ENCODE measurements at places on chromosomes 2 and 18.

- peak; percentile 34 for DNase-seq
These were observed 276.9 kb upstream of the CHAC2 start for GRCh38 chr2:53490659-53491058.

- DNase-seq: no peak
These were observed 11.0 kb upstream of the OSR1 start for GRCh38 chr2:19369341-19369955.

GRCh38 chr2:52724585-52724984 is 1043.0 kb upstream of the CHAC2 start:
- no peak for DNase-seq

- DNase-seq: no peak
These were observed 248.4 kb downstream of the SH3BP4 start for GRCh38 chr2:235200216-235200615.

- no peak for DNase-seq
These were observed 689 bp downstream of the RPRD1A start for GRCh38 chr18:36066686-36067054.

DNA sequence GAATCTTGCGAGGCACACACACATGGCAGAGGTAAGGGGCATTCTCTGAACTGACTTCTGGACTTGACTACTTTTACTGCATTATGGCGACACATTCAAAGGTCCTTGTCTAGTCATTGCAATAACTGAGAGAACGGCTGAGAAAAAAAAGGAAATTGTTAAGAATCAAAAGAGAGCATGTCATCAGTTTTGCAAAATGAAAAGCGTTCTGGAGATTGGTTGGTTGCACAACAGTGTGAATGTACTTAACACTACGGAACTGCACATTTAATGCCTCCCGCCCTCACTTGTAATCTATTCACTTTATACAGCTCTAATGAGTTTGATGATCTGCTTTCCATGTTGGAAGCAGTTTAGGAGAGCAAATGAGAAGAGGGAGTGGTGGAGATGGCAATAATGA is 68.5 kb upstream of the NFU1 start:
- no peak for DNase-seq

GRCh38 chr2:30358842-30359241 is 88.2 kb upstream of the LCLAT1 start:
- DNase-seq: no peak

GRCh38 chr2:27638037-27638637 is 9.3 kb downstream of the GPN1 start:
- no peak for DNase-seq

- no peak for DNase-seq
These were observed 464.5 kb downstream of the THSD7B start for GRCh38 chr2:137229834-137230233.

DNA sequence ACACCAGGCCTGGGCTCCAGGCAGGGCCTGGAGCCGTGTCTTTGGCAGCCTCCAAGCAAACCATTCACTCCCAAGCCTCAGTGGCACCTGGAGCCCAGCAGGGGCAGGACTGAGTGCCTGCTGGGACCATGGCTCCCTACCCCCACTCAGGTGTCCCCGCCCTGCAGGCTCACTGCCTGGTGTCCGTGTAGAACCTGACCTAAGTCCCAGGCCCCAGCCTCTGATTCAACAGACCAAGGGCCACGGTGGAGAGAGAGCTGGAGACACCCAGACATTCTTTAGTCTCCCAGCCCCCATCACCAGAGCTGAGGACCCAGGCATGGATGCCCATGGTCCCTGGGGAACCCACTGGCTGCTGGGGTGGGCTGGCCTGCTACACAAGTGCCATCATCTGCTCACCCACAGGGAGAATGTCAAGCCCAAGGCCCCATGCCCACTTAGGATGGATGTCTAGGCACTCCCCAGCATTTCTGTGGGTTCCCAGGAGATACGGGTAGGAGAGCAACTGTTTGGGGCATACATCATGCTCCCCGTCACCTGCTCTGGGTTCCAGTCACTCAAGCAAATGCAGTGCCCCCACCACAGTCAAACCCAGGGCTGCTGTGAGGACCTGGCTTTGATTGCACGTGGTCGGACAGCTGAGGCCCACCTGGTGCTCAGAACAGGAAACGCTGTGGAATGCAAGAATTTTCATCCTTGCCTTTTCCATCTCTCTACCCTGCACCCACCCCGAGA is 42.9 kb upstream of the ATG16L1 start:
- no peak for DNase-seq

GRCh38 chr2:225137971-225138370 is 95.7 kb upstream of the DOCK10 start:
- DNase-seq: no peak

DNA sequence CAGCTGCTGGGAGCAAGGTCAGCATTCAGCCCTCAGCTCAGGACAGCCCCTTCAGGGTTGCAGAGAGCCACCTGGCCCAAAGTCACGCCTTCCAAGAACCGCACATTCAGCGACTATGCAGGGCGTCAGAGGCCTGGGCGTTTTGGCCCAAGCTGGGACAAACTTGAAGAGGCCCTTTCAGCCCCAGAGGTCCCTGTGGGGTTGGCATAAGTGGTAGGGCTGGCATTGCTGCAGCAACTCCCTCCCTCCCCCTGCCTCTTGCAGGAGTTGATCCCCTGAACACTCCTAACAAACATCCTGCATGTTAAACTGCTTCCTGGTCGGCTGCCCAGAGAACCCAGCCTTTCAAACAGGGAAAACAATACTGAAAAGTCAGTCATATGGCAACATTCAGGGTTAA is 192.9 kb upstream of the SMAD2 start:
- DNase-seq: no peak

DNA sequence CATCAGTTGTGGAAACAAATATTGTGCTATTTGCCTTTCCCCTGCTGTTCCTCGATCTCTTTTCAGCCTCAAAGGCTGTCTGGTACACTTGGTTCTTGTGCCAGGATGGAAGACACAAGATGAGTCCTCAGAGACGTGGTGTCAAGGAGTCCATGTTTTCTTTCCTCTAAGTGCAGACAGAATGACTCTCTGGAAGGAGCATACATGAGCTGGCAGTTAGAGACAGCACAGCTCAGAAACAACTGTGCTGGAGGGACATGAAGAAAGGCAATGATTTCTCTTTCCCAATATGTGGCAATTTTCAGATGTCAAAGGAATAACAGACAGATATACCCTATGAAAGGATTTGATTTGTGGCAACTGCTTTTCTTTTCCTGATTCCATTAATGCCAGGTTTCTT is 162.2 kb downstream of the AFF3 start:
- DNase-seq: no peak

DNA sequence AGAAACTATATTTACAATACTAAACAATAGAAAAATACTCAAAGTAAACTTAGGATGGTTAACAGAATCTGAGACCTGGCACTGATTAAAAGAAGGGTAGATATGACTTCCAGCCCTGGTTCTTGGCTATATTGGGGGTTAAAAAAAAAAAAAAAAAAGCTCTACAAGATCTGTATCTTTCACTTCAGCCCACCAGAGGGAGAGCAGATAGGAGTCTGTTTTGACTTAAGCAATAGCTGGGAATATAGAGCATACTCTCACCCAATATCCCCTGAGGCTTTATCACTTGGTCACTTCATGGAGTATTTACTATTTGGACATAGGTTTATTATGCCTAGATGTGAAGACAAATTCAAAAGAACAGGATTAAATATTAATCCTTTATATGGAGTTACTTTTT is 598.9 kb upstream of the LINC00305 start:
- no peak for DNase-seq

DNA sequence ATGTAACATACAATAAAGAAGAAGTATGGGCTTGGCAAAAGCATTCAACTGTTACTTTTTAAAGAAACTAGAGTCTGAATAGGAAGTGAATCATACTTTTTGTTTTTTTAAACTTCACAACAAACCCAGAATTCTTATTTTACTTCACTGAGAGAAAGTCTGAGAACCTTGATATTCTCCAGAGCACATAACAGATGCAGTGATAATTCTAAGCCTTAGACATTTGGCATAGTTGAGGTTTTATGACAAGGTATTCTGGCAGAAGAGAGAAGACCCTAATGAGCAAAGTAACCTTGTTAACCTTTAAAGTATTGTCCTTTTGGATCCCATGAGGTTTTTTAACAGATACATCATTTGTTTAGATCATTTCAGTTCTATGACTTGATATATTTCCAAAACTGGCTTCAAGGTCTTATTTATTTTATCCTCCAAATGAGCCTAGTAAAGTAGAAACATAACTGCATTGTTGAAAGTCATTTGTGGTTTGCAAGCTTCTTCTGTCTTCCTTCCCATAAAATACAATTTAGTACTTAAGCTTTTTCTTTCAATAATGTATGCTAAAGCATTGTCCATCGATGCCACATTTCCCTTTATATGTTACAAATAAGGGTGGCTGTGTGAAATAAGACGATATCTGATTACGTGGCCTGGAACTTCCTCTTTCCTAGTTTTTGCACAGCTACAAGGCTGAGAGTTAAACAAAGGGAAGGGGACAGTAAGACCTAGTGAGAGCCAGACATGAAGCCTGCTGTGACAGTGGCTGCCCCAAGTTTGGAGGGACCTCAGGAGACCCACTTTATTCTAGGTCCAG is 86.1 kb upstream of the ITPRID2 start:
- no peak for DNase-seq

DNA sequence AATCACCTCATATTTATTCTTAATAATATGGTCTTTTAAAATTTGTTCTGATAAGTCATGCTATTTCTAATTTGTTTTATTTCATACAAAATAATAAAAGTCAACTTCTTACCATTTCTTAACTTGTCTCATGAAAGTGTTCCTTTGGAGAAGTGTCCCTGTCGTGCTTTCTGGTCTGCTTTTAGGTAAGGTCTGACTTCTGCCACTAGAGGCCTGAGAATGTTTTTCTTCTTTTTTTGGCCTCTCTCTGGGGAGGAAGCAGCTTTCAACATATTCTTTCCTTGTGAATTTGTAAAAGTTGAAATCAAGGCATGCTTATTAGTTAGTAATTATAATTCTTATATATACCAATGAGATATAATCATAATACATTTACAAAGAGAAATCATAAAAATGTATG is 39.4 kb downstream of the MAP2 start:
- no peak for DNase-seq

- no peak for DNase-seq
These were observed 131.1 kb downstream of the CCDC102B start for GRCh38 chr18:68928762-68929675.

- no peak for DNase-seq
These were observed 280.7 kb upstream of the SALL3 start for GRCh38 chr18:78698914-78699313.

All from right kidney (tissue), 9 donors.